ENCODE measurements at places on chromosomes 16 and 17.

- DNase-seq = no peak
Measured at GRCh38 chr17:47945529-47946508, 4.4 kb downstream of the PNPO start.

DNA sequence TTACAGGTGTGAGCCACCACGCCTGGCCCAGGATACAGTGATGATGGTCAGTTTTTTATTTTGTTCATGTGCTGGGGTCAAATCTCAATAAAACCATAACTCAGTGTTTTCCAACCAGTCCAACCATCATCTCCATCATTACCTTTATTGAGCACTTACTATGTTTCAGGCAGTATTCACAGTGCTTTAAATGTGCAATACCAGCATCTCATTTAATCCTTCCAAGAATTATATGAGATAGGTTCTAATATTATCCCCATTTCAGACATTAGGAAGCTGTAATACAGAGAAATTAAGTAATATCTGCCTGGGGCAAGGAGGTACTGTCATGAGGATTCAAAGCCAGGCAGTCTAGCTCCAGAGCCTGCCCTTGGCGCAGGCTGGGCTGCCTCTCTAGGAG is 36.9 kb upstream of the TANGO6 start:
- no peak for DNase-seq

DNA sequence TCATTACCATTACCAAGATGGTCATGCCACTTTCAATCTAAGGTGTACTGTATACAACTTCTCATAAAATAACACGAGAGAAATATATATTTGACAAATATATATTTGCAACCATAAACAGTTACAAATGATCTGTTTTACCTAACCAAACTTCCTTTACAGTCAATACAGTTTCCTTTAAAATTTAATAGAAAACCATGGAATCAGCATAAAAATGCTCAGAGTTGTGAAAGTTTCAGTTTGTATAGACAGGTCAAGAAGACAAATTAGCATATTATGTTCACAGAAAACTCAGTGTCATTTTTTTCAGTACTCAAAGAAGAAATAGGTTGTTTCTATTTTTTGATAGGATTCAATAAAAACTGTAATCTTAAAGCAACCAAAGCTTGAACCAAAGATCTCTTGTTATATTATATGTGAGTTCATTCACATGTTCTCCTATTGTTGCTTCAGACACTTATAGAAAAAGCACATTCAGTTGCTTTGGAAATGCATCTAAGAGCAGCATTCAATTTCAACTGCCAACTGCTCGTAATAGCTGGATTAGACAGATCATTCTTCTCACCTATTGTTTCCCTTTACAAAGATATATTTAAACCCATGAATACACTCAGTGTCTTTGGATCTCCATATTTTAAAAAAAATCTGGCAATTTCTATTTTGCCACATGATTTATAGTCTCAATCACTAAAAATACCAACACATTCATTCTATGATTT is 15.1 kb downstream of the SSH2 start:
- DNase-seq = no peak

GRCh38 chr17:45777388-45777787 is 6.7 kb upstream of the CRHR1 start:
- DNase-seq = no peak

DNA sequence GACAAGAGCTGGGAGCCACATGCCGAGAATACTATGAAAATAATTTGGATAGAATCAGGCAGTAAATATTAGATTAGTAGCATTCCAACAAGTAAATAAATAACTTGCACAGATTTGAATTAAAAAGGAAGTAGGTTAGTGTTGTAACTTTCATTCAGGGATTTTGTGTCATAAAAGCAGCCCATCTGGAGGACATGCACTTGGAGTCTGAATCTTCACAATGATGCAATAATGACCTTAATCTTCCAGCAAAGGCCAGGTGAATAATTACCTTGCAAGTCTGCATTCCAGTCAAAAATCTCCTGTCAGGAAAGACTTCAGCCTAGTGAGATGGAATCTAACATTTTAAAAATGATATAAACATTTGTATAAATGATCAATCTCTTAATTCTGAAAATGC is 518.1 kb downstream of the KCNJ2 start:
- DNase-seq = no peak

DNA sequence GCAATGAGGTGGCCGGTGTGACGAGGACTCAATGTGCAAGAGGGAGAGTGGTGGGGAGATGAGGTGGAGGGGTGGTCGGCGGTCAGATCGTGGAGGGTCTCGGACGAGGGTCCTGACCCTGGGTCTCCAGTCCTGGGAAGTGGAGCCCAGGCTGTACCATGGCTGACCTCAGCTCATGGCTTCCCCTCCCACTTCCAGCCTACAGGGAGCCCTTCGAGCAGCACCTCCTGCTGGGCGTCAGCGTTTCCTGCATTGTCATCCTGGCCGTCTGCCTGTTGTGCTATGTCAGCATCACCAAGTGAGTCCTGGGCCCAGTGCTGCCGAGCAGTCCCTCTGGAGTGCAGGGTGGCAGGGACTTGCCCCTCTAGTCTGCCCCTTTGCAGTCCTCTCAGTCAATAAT is 41.8 kb downstream of the IL4R start:
- DNase-seq = peak; percentile 19

- peak; percentile 32 for DNase-seq
Measured at GRCh38 chr17:76492123-76492988, 8.9 kb downstream of the RHBDF2 start.

DNA sequence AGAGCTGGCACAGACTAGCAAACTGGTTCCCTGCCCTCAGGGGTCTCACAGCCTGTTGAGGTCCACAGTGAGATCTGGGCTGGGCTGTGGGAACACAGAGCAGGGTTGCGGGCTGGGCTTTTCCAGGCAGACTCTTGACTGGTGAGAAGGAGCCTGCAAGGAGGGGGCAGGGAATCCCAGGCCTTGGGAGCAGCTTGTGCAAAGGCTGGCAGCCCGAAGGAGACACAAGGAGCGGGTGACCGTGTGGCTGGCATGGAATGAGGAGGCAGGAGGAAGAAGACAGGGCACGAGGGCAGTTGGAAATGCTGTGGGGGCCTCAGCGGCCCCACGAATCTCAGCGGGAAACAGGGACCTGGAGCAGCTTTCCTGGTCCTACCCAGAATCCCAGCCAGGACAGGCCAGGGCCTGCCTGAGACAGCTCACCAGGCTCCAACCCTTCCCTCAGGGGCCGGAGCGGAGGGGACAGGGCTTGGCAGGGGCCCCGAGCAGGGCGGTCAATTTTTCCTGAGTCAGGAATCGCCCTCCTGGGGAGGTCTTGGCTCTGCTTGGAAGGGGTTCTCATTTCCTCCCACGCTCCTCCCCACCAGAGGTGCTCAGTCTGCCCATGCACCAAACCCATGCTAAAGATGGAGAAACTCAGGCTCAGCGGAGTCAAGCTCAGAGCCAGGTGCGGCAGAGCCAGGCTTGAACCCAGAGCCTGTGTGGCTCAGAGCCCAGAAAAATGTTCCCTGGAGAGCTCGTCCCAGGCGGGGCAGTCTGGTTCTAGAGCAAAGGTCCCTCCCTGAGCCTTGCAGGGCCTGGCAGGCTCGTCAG is 9.2 kb upstream of the SNN start:
- DNase-seq = no peak

DNA sequence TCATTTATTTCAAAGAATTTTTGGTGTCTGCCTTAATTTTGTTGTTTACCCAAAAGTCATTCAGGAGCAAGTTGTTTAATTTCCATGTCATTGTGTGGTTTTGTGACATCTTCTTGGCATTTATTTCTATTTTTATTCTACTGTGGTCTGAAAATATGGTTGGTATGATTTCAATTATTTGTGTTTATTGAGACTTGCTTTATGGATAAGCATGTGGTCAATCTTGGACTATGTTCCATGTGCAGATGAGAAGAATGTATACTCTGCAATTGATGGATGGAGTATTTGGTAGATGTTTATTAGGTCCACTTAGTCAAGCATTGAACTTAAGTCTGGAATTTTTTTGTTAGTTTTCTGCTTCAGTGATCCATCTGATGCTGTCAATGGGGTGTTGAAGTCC is 383.0 kb downstream of the PMP22 start:
- DNase-seq = no peak

GRCh38 chr17:19262650-19263631 is 25.8 kb downstream of the EPN2 start:
- DNase-seq = no peak

DNA sequence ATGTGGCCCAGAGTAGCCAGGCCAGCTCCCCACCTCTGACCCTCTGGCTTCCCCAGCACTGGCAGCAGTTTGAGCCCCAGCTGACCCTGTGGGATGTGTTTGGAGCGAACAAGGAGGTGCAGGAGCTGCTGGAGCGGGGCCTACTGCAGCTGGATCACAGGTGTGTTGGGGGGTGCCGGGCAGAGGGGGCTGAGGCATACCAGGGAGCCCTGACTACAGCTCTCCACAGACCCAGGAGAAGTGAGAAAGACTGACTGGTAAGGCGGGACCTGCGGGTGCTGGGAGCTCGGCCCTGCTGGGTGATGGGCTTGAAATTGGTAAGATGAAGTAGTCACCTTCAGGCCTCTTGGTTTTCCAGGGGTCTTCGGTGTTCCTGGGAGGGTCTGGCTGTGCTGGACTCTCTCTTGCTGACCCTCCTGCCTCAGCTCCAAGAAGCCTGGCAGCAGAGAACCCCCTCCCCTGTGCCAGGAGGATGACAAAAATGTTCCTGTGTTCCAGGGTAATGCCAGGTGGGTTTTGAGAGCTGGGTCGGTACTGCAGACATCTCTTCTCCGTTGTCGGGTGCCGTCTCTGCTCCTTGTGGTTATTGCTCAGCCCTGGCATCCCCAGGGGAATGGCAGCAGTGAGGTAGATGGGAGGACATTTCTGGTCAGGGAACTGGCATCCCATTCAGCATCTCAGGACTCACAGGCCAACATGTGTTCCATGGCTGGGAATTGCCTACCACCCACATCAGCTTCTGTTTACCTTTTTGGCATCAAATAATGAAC is 5.9 kb downstream of the RSAD1 start:
- DNase-seq = no peak

DNA sequence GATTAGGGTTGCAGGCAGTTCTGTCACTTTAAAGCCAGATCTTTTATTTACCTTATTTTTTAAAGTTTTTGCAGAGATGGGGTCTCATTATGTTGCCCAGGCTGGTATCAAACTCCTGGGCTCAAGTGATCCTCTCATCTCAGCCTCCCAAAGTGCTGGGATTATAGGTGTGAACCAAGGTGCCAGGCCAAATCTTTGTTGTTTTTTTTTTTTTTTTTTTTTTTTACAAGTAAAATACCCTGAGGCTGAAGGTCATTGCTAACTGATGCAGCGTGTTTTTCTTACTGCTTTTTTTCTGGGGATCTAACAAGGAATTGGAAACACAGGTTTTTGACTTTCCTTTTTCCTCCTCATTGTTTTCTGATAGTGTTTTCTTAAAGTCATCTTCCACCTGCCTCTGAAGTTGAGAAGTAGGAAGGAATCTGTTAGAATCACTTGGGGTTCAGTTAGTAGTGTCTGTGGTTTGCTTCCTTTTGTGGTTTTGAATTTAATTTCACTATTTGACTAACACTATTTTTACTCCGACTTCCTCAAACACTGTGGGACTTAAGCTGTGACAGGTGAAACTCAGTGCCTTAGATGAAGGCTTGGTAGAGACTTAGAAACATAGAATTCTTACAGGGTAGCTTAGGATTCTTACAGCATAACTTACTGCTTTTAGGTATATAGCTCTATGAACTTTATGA is 22.2 kb downstream of the CLTC start:
- DNase-seq = no peak

DNA sequence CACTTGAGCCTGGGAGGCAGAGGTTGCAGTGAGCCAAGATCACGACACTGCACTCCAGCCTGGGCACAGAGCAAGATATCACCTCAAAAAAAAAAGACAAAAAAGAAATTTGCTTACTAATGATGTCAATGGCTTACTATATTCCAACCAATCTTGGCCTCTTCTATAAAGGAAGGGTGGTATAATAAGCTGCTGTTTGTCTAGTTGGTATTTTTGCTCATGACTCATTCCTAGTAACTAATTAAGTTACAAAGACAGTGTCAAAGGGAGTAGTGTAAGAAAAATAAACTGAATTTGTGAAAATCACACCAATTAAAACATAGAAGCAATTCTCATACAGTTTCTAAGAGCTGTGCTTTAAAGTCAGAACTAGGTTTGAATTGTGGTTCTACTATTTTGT is 82.5 kb downstream of the NLK start:
- DNase-seq = no peak

DNA sequence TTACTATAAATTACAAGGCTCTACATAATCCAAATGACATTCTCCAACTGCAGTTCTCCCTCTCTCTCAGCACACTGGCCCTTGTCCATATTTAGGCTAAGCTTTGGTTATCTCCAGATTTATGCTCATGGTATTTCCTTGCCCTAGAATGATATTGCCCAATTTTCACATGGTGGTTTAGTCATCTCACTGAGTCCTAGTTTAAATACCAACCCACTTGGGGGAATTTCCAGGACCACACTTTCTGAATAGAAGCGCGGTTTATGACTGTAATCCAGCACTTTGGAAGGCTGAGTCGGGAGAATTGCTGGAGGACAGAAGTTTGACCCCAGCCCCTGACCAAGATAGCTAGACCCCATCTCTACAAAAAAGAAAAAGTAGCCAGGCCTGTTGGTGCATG is 280.1 kb upstream of the MON1B start:
- DNase-seq = no peak

DNA sequence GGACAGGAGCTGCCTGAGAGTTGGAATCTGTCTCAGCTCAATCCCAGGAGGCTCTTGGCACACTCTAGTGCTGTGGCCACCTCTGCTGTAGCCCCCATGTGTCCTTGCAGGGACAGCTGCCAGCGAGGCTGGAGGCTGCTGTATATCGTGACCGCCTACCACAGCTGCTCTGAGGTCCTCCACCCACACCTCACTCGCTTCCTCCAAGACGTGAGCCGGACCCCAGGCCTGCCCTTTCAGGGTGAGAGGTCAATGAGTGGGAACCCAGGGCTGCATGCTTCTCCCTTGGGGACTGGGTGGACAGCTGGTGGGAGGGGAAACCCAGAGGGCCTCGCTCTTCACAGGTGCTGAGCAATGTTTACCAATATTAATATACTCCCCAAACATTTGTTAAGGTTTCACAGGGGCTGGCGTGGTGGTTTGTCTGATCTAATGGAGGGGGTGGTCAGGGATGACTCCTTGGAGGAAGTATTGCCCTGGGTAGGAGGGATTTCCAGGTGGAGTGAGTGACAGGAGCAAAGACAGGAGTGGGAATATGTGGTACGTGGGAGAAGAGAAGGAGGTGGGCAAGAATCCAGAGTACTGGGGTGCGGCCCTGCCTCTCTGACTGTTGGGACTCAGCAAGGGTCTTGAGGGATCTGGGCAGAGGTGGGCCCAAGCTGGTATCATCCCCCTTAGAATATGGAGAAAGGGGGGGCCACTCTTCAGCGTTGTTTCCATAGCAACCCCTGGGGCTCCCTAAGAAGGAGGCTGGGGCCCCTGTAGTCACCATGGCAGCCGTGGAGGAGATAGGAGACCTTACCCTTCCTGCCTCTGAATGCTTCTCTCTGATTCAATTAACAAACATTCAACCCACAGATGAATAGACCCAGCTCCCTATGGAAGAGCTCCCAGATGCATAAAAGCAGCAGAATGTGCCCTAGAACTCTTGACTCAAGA is 22.2 kb upstream of the ALKBH5 start:
- no peak for DNase-seq

- DNase-seq = no peak
Measured at GRCh38 chr17:37309051-37309450, 66.7 kb upstream of the C17orf78 start.

GRCh38 chr17:73901661-73902415 is 257.6 kb upstream of the SDK2 start:
- peak; percentile 36 for DNase-seq

- DNase-seq = no peak
Measured at GRCh38 chr16:50046853-50047252, 18.9 kb upstream of the HEATR3 start.

Measured in stimulated activated naive CD4-positive, alpha-beta T cell (primary cell).